AG09309 (cell line): ENCODE measurements at places on chromosomes 6 and 20.

DNA sequence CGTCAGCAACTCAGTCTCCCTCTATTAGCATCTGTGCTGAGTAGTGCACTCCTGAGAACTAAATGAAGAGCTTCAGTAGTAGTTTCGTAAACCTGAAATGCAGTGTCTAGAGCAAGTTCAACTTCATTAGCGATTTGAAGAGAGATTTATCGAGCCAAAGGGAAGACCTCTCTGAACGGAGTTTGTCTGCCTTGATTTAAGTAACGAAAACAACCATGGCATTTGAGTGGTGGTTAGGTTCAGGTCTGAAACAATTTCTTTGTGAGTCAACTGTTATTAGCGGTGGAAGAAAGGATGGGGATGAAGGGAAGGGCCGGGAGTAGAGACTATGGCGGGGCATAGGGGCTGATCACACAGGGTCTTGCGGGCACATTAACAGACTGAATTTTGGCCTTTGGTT, 150.5 kb downstream of the BCAS1 start:
- no peak for DNase-seq

DNA sequence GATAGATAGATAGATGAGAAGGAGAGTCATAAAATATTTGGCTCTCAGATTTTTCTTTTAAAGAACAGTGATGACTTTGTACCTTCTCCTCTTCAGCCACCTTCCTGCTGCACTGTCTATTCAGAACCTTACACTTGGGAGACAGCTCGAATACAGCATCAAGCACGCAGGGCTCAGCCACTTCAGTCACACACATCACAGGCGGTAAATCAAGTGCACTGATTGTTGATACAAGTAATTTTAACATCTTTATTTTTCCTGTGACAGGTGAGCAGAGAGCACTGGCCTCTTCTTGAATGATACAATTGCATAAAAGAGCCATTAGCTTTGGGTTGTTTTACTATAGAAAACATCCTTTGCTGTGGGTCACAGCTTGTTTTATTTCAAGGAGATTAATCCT, 1118.5 kb upstream of the EYS start:
- no peak for DNase-seq

DNA sequence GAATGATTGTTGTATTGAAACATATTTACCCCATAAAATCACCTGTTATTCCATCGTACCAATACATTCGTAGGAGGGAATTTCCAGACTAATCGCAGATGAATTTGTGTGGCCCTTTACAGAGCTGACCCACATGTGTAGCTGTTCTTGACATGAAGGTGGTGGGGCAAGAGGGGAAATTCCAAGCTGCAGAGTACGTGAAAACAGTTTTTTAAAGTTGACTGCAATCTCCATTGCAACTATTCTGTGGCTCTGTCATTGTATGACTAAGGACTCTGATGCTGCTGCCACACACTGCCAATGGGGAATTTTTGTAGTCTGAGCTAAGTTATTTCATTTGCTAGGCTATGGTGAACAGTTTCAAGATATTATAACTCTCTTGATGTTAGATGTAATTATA, 46.4 kb upstream of the ADTRP start:
- DNase-seq: no peak

DNA sequence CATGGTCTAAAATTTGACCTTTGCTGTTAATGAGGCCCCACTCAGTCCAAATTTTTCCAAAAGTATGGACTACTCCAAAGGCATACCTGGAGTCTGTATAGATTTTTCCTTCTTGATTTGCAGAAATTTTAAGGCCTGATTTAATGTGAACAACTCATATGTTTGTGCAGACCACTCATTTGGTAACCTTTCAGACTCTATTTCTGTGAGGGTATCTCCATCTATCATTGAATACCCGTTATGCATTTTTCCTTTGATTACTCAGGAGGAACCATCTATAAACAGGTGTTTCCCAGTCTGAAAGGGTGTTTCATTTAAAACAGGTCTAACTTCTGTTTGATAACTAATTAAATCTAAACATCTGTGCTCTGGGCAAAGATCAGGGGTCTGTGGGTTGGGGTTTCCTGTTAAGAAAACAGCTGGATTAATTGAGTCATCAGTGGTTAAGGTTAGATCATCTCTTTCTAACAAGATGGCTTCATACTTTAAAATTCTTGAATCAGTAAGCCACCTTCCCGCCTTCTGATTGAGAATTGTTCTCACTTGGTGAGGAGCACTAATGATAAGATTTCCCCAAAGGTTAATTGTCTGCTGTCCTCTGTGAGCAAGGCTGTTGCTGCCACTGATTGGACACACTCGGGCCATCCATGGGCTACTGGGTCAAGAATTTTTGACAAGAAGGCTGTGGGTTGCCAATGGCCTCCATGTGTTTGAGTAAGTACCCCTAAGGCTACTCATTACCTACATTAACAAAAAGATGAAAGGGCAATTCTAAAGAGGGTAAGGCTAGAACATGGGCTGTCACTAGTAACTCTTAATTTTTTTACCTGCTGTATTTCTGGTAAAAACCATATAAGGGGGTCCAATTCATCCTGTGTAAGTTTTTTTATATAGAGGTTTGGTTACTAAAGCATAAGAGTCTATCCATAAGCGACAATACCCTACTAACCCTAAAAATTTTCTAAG, 24.1 kb downstream of the HLA-B start:
- DNase-seq: no peak

- no peak for DNase-seq
Observed at GRCh38 chr6:110338820-110339470, 19.2 kb downstream of the METTL24 start.

- no peak for DNase-seq
Observed at GRCh38 chr6:1283501-1283900, 28.4 kb upstream of the FOXQ1 start.

DNA sequence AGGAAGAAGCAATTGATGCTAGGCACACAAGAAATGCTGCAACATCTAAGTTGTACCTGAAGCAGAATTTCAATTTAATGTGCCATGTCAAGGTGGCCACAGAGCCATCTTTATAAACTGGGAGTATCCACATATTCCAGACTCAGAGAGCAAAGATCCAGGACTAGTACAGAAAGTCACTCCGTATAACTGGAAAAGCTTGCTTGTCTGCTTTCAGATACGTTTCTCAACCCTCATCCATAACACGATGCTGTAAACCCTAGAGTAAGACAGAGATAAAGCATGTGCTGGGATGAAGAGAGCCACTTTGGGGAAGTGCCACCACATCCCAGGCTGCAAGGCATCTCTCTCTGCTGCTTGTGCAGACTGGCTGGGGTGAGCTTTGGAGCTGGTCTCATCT, 134.7 kb downstream of the PACRG start:
- DNase-seq: no peak

DNA sequence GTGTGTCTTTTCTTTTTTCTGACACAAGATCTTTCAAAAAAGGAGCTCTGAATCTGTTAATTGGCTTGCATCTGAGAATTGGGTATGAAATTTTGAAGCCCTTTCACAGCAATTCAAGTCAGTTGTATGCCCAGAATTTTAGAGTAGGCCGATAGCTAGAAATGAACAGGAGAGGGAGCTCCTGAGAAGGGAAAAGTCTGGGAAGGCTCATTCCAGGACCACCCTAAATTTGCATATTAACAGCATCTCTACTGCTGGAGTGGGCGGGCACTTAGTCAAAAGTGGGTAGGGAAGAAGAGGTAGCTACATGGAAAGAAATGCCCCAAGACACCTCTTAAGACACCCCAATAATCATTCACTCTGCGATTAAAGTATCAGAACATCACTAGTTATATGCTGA, 928.3 kb downstream of the TBC1D32 start:
- DNase-seq: no peak

- DNase-seq: no peak
Observed at GRCh38 chr20:16639027-16639941, 66.0 kb upstream of the KIF16B start.

DNA sequence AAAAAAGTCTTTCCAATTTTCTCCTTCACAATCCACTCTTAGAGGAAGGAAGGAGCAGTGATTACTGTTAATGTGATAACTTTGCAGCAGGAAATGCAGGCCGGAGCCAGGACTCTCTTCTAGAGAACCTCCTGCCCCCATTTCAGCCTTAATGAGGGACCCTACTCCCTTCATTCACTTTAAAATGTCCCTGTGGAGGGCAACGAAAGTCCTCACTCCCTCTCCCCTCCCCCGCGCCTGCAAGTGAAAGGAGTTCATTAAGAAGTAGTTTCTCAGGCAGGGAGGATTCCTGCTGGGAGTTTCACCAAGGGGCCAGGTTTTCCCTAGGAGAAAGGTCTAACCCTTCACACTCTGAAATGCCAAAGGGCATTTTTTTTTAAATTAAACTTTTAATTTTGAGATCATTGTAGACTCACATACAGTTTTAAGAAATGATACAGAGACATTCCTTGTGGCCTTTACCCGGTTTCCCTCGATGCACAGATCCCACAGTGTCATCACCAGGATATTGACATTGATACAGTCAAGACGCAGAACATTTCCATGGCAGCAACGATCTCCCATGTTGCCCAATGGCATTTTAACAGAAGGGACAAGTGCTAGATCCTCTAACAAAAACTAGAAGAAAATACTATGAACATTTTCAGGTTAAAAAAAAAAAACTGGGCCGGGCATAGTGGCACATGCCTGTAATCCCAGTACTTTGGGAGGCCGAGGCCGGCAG, 6.8 kb upstream of the COMMD7 start:
- no peak for DNase-seq

DNA sequence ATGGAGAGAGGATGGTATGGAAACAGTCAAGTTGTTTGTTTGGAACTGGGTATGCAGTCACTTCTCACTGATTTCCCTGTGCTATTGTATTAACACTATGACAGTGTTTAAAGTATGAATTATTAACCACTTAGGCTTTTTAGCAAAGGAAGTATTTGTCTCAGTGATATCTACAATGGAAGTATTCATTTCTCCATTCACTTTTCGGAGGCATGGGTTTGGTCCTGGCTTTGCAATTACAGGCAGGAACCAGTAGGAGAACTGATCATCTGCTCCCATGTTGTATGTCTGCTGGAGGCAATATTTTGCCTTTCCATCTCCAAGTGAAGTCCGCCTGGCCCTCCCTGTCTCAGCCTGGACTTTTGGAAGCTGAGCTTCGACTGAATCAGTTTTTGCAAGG, 30.6 kb upstream of the EXOC2 start:
- DNase-seq: no peak

DNA sequence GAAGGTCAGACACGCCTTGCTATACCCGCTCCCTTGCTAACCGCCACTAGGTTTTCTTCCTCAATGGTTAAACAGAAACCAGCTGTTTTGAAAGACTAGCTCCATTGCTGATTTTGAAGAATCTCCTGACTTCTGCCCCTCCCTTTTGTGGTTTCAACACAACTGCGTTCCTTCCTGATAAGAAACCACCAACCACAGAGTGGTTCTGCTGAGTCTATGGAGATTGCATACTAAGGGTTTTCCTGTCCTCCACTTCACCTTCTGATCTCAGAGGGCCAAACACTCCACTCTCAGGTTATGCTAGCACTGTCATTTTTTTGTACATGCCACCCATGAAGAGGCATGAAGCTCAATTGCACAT, 207.9 kb downstream of the MYLK4 start:
- DNase-seq: peak; percentile 55

GRCh38 chr20:53503517-53503919, 90.1 kb downstream of the ZNF217 start:
- DNase-seq: no peak

DNA sequence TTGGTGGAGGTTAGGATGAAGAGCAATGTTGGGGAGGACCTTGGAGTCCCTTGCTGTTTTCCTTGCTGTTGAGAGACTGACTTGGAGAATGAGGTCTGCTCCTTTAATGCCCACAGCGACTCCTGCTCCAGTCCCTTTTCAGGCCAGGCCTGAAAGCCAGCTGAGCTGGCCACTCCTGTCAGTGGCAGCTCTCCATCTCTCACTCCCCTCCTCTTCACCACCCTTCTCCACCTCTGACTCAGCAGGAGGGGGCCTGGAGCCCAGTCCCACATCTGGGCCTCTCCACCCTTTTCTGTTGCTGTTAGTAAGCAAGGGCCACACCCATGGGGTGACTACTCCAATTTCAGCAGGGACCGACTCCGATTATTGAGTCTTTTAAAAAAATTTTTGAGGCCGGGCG, 2.2 kb downstream of the SNX21 start:
- peak; percentile 53 for DNase-seq

DNA sequence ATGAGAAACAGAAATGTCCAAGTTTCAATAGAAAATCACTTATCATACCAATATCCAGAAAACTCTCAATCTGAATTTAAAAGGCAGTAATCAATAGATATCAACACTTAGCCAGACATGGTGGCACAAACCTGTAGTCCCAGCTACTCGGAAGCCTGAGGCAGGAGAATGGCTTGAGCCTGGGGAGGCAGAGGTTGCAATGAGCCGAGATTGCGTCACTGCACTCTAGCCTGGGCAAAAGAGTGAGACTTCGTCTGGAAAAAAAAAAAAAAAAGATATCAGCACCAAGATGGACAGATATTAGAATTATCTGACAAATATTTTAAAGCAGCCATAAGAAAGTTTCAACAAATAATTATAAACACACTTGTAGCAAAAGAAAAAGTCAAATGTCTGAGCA, 47.0 kb downstream of the TCP11 start:
- no peak for DNase-seq

DNA sequence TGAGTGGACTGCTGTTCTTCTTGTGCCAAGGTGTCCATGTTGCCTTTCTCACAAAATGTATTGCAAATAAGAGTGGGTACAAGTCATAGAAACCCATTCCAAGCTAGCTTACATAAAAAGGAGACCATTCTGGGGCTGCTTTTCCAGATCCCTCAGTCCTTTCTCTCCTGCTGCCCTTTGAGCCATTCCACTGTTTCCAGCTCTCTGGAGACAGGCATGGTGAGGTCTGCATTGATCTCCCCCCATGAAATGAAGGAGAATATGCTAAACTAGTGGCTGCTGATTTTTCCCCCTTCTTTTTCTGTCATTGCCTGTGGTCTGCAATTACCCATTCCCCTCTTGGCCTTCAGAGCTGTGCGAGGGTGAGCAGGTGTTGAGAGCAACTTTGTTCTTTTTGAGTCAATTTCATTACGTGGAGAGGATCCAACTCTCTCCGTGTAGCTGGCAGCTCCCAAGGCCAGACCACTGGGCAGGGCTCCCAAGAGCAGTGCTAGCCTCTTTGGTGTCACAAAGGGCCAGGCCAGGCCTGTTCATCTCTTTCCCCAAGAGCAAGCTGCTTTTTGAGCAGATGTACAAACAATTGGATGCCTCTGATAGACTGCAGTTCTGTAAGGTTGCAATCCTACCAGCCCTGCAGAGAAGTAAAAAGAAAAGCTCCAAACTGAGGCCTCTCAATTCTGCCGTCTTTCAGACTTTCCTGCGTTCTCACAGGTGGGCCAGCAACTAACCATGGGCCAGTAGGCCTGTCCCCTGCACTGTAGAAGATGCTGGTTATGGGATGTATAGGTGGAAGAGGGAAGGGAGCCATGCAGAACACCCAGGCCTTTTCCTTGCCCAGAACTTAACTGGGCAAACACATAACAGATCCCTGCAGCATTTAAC, 96.1 kb upstream of the ARMC2 start:
- DNase-seq: no peak

GRCh38 chr20:51562332-51563173, 20.0 kb upstream of the NFATC2 start:
- DNase-seq: peak; percentile 79

DNA sequence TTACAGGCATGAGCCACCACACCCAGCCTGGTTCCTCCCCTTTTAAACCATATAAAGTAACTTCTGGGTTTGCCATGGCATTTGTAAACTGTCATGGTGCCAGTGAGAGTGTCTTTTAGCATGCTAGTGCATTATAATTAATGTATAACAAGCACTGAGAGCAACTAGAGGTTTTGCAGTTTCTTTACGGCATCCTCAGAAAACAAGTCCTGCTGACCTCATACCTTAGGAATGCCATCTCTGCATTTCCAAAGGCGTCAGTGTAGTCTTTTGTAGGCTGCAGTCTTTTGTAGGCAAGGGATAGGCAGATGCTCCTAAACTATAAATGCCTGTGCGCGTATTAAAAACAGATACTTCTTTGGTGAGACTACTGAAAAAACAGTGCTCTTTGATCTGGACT, 75.0 kb upstream of the EZR start:
- peak; percentile 53 for DNase-seq
